Urothelium cell line (cell line): ENCODE measurements at places on chromosomes 3 and 15.

DNA sequence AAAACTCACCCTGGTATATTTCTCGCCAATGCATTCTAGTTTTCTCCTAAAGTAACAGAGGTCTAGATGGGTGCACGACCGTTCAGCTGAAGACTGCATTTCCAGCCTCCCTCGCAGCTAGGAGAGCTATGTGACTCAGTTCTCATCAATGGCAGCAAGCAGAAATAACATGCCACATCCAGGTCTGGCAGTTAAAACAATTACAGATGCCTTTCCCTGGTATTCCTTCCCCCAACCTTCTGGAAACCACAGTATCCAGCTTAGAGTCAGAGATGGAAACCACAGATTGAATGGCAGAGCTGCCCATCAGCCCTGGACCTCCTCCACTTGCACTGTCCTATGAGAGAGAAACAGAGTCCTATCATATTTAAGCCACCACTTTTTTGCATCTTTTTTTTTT lies 4.8 kb downstream of the HAPLN3 start:
- peak; percentile 41 for DNase-seq

GRCh38 chr3:108250626-108251025 lies 28.4 kb upstream of the IFT57 start:
- no peak for DNase-seq

- DNase-seq = no peak
These were observed 78.7 kb downstream of the SLC9A9 start for GRCh38 chr3:143769616-143770015.

GRCh38 chr3:194671511-194671899 lies 486 bp downstream of the LSG1 start:
- no peak for DNase-seq

DNA sequence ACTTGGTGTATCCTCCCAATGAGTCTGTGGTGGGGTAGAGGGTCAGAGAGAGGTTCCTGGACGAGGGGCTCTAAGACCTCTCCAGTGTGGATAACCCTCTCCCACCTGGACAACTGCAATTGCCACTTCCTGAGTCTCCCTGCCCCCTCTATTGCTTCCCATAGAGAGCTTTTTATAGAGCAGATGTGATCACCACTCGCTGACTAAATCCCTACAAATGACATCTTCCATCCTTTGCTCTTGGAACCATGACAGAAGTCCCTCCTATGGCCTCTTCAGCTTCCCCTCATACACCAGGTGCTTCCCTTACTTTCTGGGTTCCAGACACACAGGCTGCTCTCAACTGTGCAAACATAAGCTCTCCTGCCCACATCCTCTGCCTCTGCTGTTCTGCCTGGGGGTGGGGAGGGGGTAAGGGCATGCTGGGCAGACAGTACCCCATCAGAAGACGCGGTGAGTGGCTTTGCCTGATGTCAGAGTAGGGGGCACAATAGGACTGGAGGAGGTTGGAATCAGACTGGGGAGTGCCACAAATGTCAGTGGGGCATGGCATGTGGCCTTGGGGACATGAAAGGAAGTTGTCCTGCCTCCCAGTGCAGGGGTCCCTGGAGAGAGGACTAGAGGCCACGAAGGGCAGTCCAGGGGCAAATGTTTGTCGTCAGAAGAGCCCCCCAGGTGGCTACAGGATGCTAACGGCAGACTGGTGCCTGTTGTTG lies 15.2 kb downstream of the ITIH3 start:
- DNase-seq = no peak

GRCh38 chr15:55917881-55918296 lies 75.5 kb downstream of the NEDD4 start:
- peak; percentile 40 for DNase-seq

DNA sequence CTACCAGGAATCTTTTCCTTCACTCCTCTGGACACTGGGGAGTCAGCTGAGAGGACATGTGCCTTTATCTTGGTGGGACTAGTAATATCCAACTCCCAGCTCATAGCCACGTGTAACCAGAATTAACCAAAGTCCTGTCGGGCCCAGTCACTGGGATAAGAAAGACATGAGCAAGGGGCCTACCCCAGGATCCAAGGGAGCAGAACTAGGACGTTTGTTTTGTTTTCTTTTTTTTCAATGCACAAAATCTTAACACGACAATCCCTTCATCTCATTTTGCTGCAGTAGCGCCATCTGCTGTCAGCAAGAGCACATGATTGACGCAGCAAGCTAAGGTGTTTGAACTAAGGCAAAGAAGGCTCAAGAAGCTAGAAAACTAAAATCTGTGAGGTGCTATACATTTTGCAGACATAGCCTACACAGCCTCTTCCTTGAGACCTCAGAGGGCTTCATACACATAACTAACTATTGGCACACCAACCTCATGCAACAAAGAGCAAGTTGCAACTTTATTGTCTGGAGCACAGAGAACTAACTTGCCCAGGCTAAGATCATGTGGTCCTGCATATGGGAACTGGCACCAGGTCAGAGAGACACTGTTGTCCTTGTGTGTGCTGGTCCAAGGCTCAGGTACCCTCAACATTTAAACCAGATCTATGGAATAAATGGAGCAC lies 43.6 kb downstream of the RLBP1 start:
- DNase-seq = peak; percentile 65

DNA sequence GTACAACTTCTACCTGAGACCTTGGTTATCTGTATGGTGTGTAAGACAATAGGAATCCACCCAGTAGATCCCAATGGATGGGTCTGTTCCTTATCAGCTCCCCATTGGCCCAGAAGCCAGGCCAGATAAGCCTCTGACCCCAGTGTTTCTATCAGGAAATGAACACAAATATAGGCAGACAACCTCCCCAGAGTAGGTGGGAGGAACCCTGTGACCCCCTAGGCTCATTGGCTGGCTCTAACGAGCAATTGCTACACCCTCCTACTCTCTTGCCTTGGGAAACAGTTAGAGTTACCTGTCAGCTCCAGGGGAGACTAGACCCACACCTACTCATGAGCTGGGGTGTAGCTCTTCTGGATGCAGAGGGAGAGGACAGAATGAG lies 299.9 kb downstream of the UACA start:
- DNase-seq = no peak

DNA sequence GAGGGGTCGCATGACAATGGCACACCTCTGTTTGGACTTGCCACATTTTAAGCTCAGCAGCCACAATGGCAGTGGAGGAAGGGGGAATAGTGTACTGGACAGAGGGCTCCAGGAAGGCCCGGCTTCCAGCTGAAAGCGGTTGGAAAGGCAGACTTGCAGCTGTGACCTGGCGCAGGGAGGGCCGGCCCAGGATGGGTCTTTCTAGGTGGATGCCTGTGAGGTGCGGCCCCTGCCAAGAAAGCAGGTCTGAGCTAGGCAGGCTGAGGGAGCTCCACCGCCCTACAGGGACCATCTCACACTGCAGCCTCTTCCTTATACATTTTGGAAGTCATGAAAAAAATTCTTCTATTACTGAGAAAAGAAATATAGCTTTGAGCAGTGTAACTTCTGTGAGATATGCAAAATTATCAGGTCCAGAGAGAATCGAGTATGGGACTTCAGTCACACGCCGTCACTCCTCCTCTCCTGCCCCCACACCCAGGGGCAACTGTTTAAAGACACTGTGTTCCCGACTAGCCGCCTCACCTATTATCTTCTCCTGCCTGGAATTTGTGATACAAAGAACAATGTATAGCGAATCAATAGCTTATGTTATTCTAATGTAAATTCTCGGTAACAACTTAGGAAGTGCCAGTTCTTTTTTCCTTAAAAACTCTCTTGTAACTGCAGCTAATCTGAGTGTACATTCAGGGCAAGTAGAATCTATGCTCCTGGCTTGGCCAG lies 331.0 kb downstream of the OCA2 start:
- DNase-seq = no peak

GRCh38 chr3:42736531-42736930 lies 33.9 kb upstream of the HHATL start:
- DNase-seq = no peak

DNA sequence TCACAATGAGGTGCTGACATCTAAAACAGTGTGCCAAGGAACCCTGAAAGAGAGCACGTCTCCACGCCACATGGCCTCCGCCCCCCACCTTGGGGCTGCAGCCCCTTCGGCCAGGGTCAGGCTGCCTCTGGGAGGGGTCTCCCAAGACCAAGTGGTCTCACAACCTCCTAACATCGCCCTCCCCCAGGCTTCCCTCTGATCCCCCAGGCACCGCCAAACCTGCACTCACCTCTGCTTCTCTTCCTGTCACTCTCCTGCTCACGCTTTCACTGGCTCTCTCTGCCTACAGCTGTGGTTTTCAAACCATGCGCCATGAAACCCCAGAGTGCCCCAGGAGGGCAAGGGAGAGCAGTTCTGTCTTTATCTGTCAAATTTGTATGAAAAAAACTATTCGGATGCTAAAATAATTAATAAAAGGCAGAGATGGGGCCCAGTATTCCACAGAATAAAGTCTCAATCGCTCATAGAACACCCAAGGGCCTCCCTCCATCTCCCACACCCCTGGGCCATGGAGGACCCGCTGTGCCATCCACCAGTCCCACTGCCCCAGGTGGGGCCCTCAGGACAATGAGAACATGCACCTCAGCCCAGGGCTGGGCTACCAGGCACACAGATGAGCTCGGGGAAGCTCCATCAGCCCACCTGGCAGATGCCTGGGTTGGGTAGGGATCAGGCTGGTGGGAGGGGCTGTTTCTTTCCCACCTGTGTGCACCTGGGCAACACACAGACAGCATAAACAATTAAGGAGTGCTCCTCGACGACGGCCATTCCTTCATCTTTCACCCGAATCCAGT lies 21.5 kb downstream of the CYFIP1 start:
- DNase-seq = no peak

DNA sequence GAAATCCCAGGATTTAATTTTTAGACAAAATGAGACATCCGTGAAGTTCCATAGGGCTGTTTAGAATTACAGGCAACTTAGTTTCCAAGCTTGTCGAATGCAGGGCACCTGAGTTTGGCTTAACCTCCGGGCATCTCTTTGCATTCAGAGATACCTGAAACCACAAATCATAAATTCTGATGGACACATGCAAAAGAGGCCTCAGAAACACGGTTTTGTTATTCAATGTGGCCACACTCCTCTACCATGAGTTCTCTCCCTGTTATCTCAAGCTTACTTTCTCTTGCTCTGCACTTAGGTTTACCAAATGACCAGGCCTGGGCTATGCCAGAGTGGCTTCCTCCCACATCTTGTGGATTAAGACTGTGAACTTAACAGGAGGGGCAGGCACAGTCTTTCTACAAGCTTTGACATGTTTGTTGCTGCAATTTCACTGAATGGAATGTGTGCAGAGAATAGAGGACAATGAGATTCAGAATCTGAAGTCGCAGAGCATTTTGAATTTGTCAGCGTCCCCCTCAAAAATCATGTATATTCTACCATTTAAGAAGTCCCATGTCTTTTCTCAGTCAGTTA lies 137.7 kb downstream of the TPRG1 start:
- DNase-seq = no peak

DNA sequence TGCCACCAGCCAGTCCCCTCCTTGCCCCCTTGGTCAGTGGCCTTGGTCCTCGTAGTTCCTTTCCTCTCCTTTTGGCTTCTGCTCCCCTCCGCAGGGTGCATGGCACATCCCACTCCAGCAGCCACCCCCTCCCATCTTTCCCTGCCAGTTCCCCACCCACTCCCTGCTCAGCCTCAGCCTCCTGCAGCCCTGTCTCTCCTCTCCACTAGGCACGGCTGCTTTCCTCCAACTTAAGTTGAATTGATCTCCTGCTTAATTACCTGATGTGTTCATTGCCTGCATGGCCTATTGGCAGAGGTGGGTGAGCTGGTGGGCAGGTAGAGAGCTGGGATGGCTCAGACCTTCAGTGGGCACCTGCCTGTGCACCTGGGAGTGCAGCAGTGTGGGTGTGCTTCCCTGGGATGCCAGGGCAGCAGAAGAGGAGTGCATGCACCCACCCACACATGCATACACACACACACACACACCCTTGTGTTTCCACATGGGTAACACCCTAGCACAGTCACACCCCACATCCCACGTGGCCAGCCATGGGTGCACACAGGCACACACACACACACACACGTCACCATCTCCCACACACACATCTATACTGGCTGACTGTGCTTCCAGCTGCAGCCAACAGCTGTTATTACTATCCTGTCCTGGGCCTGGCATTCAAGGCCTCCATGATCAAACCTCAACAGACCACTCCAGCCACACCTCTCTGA lies 30.9 kb downstream of the C3orf18 start:
- DNase-seq = no peak

DNA sequence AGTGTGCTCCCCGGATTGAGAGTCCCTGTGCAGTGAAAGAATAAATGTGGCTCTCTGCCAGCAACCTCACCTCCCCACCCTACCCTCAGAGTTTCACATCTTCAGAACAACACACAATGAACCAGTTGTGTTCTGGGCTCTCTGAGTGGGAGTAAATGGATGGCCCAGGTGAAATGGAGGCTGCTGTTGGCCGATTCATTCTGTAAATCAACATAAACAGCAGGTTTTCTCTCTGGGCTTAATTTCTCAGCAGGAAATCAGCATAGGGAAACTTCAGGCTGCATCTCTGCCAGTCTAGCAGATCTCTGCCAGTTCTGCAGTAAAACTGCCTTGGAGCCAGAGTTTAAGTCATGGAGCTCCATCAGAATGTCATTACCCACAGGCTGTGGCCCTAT lies 54.6 kb upstream of the FURIN start:
- no peak for DNase-seq

DNA sequence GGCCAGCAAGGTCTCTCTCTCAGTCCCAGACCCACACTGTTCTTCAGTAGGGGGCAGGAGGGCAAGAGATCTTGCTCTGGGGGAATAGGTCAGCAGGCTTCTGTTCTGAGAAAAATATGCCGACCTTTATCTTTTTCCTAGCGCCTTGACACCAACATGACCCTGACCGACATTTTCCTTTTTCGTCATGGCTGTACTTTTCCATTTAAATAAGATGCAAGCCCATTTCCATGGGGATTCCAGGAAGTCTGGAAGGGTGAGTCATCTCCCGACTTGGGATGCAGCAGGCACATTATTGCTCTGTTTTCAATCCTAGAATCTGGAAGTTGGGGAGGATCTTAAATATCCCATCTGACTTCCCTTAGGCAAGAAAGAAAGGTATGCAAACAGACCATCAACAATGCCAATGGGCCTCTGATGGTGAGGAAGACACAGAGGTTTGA lies 261.5 kb upstream of the LRTM1 start:
- peak; percentile 75 for DNase-seq

- DNase-seq = no peak
These were observed 41.0 kb downstream of the CD200 start for GRCh38 chr3:112373924-112374323.

DNA sequence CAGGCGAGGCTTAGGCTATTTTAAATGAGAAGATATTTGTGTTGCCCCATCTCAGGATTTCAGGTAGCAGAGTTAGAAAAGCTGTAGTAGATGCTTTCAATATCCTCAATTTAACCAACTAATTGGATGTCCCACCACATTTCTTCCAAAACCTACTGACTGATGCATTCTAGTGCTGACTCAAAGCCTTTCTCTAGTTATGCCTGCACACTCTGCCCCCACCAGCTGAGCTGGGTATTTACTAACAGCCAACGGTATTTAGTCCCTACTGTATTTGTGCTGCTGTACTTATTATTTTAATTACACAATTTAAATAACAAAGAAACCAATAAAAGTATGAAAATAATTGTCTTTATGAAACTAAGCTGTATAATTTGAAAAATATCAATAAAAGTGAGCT lies 139.5 kb downstream of the OSBPL10 start:
- no peak for DNase-seq
